ENCODE measurements at places on chromosomes 12 and 14. TPM values are rescaled to one million over a fixed set of nuclear protein-coding genes. Genes with fewer than 3 reads are reported as not detected.

DNA sequence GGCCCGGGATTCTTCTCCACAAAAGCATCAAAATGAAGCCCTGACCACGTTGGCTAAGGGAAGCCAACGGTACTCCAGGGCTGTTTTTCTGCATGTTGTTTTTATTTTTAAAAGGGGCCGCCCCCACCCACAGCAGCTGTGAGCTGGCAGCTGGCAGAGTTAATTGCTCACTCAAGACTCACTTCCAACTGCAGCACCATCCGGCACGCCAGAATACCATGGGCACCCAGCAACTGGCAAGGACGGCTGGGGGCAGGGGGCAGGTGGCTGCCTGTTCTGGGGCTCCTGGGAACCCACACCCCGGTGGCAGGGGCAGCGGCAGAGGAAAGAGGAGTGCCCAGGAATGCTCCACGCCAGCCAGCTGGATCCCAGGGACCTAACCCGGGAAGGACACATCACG, 44.3 kb downstream of the NCOR2 start:
- peaks cover 4% of the 10 kb centered on the region for H3K36me3 ChIP-seq
- DNase-seq: peak; percentile 35
- no peak overlapping the region for H3K27ac ChIP-seq
- H3K4me1 ChIP-seq: peaks cover 47% of the 10 kb centered on the region

- no peak overlapping the region for H3K4me3 ChIP-seq
- peaks cover 4% of the 10 kb centered on the region for H3K27me3 ChIP-seq
- no peak for DNase-seq
- no peaks in the 10 kb centered on the region for H3K4me1 ChIP-seq
Measured at GRCh38 chr12:119024356-119024755, 43.0 kb downstream of the SRRM4 start.

DNA sequence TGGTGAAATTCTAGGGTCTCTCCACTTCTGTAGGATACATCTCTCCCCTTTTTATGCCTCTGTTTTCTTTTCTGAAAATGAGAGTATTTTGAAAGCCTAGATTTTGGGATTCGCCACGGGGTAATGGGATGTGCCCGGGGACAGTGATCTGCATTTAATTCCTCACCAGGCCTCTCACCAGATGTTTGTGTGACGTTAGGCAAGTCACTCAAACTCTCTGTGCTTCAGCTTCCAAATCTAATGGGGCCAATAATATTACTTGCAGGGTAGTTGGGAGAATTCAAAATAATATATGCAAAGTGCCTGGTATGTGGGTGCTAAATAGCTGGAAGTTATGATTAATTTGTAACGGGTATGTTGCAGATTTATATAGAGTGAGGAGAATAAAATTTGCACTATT, 78.8 kb downstream of the C12orf75 start:
- peaks cover 14% of the 10 kb centered on the region for H3K4me1 ChIP-seq
- H3K36me3 ChIP-seq: no peaks in the 10 kb centered on the region
- no peak for DNase-seq
- H3K4me3 ChIP-seq: no peak overlapping the region
- peaks cover 3% of the 10 kb centered on the region for H3K27me3 ChIP-seq

GRCh38 chr14:30848449-30849240, 25.7 kb upstream of the COCH start:
- peaks cover 33% of the 10 kb centered on the region for H3K27me3 ChIP-seq
- H3K36me3 ChIP-seq: no peaks in the 10 kb centered on the region
- DNase-seq: no peak
- H3K4me1 ChIP-seq: peaks cover 3% of the 10 kb centered on the region

- H3K27ac ChIP-seq: no peak overlapping the region
- no peaks in the 10 kb centered on the region for H3K4me1 ChIP-seq
- H3K36me3 ChIP-seq: no peaks in the 10 kb centered on the region
- H3K4me3 ChIP-seq: no peak overlapping the region
Measured at GRCh38 chr14:58677996-58678395, 40.2 kb downstream of the DACT1 start.

DNA sequence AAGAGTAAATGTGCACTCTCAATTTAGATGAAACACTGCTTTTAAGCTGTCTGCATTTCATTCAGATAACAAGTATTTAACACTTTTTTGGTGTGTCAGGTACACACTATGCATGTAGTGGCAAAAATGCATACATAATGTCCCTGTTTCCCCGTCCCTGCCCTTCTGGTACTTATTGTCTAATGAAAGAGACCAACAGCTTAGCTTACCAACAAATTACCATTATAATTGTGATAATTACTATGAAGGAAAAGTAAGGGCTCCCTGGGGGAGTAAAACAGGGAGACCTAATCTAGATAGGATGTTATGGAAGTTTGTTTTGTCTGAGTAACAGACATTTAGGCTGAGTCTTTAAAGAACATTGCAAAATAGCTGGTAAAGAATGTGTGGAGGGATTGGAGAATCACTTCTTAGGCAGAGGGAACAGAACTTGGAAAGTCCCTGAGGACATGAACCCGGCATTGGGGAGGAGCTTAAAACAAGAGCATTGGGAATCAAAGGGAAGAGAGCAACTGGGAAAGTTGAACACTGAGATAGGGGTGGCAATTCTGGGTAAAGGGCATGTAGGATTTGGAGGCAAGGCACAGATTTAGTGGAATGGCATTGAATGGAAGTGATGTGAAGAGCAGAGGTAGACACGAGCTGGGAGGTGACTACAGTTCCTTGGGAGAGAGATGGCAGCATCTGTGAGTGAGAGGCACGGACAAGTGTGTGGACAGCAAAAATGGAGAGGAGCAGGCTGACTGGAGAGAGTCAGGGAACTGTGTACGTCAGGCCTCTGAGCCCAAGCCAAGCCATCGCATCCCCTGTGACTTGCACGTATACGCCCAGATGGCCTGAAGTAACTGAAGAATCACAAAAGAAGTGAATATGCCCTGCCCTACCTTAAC, 181.6 kb downstream of the GRIP1 start:
- no peak overlapping the region for H3K27ac ChIP-seq
- H3K4me1 ChIP-seq: no peaks in the 10 kb centered on the region
- H3K27me3 ChIP-seq: no peaks in the 10 kb centered on the region
- H3K4me3 ChIP-seq: no peak overlapping the region
- H3K36me3 ChIP-seq: no peaks in the 10 kb centered on the region

DNA sequence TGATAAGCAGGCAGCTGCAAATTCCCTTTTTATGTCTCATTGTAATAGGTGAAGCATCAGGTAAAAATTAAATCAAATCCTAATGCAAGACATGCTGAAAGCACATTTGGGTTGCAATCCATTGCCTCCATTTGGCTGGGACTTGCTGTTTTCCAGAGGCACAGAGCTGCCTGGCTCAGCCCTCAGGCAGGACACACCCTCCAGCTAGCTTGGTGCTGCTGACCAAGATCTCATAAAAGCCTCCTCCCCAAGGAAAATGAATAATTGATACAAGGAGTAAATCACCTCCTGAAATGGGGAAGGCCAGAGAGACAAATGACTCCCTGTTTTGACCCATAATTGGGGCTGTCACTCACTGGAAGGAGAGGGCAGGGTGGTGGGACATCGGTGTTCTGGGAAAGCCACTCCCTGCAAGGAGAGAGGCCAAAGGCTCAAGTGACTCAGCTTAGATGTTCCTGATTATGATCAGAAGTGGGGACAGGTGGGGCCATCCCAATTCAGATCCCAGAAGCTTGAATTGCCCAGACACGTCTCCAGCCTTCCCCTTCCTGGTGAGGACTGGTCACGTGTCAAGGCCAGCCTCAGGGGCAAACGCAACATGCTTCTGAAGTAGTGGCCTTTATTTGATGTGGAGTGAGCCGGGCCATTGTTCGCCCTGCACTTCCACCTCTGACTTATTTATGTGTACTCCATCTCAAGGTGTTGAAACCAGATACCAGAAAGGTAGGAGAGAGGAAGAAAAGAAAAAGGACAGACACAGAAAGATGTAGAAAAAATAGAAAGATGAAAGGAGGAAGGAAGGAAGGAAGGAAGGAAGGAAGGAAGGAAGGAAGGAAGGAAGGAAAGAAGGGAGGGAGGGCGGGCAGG, 773.7 kb downstream of the BCL11B start:
- no peak for DNase-seq
- H3K4me1 ChIP-seq: peaks cover 29% of the 10 kb centered on the region
- no peak overlapping the region for H3K27ac ChIP-seq
- H3K4me3 ChIP-seq: no peak overlapping the region

- H3K27ac ChIP-seq: no peak overlapping the region
- no peaks in the 10 kb centered on the region for H3K36me3 ChIP-seq
- H3K4me3 ChIP-seq: no peak overlapping the region
- no peaks in the 10 kb centered on the region for H3K4me1 ChIP-seq
- no peak for DNase-seq
Measured at GRCh38 chr12:97984436-97984835, 521.8 kb downstream of the RMST start.

DNA sequence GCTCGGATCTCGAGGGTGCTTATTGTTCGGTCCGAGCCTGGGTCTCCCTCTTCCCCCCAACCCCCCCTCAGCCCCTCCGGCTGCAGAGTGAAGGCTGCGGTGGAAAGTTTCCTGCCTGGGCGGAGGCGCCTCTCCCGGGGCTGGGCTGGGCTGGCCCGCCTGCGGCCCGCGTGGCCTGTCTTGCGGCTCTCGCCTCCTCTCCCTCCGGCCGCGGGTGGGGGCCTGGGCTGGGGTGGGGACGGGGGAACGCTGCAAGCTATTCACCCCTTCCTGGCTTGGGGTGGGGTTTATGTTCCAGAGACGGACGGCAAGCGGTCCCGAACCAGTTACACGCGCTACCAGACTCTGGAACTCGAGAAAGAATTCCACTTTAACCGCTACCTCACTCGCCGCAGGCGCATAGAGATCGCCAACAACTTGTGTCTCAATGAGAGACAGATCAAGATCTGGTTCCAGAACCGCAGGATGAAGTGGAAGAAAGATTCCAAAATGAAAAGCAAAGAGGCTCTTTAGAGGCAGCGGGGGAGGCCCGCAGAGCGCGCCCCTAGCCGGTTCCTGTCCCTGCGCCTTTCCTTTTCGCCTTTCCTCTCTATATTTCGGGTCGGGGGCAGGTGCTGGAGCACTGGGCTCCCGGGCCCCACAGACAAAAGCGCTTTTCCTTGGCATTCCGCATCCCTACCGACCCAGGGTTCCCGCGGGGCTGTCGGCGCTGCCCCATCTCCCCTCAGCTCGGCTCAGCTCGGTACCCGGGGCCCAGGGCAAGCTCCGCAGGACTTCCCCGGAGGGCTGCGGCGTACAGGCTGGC, 1.3 kb downstream of the HOXC5 start:
- H3K27ac ChIP-seq: no peak overlapping the region
- no peak for DNase-seq
- H3K27me3 ChIP-seq: peaks cover 73% of the 10 kb centered on the region
- peaks cover 21% of the 10 kb centered on the region for H3K4me1 ChIP-seq
- no peaks in the 10 kb centered on the region for H3K36me3 ChIP-seq

Gene PTPRQ
- not detected for total RNA-seq

Gene CELA1
- not detected for total RNA-seq

Gene ADGRD1
- total RNA-seq: not detected

Gene TSPAN11
- not detected for total RNA-seq

Gene NPC2
- 38.0 TPM for total RNA-seq

Gene GZMB
- total RNA-seq: 864 TPM
